ENCODE measurements at places on chromosomes 11 and 22.

GRCh38 chr22:47333625-47334024, 571.2 kb downstream of the TBC1D22A start:
- DNase-seq, result no peak

DNA sequence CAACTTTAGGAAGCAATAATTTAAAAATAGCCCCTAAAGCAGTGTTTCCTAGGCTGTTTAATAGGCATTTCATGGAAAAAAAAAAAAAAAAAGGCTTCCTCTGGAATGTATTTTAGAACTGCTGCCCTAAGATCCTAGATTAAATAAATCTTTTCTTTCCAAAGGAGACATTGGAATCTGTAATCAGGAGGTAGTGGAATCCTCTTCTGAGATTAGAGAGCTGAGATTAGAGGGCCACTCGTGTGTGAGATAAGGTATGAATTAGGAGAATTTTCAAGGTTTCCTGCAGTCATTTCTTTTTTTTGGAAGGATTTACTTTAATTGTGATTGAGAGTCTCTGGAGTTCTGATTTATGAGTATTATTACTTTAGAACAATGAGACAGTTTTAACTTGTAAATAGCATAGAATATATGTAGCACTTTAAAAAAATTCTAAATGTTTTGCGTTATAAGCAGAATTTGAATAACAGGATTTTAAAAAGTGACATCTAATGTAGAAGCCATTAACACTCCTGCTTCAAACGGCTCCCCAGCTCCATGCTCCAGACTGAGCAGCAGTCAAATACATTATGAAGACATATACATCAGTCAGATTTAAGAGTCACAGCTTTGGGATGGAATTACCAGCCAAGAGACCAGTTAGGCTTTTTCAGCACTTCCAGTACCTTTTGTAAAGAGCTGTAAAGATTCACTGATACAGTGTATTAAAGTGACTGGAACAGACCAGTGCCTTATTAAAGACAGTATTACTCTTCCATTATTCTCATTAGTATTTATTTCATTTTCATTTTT, 5.0 kb downstream of the EED start:
- DNase-seq, result no peak

GRCh38 chr22:49789289-49790141, 38.2 kb downstream of the BRD1 start:
- DNase-seq, result no peak

DNA sequence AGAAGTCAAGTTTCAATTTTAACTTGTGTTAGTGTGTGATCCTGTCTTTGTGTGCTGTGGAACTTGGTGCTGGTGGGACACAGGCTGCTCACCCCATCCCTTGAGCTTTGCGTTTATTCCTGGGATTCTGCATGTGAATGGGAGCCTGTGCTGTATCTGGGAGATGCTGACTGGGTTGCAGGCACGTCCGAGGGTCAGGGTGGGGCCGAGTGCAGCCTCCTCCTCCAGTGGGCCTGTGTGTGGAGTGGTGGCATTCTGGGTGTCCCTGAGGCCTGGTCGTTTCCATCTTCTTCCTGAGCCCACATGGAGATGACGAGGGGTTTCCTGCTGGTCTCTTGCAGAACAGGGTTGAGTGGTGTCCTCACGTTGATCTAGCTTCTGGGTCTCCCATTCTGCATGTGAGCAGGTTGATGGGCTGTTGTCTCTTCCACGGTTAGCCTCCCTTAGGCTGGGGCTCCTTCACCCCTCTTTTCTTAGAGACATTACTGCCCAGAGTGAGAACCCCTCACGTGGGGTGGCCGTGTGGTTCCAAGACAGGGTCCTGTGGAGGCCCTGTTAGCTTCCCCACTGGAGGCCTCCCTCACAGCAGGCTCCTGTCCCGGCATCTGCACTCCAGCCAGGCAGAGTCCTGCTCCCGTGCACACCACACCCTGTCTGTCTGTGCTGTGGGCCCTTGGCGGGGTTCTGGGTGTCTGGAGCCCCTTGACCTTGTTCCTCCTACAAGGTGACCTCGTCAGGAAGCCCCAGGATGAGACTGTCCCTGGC, 4.9 kb downstream of the PTDSS2 start:
- DNase-seq, result no peak

DNA sequence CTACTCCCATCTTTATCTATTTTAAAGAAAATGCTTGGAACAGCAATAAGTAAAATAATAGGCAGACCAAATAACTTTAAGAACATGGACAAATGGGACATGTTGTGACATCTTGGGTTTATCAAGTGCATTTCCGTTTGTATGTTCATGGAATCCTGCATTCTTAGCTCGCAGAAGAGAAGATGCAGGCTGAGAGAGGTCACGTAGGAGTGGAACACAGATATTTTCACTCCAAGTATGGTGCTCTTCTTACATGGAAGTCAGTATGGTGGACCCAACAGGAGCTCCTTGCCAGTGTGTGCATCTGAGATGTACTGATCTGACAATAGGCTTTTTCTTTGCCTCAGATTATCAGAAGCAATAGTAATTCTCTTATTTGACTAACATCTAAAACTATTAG, 1.7 kb downstream of the E2F8 start:
- no peak for DNase-seq

- DNase-seq, result no peak
Observed at GRCh38 chr11:83611600-83611999, 325.4 kb upstream of the CCDC90B start.

GRCh38 chr11:124109377-124109776, 5.9 kb upstream of the VWA5A start:
- DNase-seq, result no peak

DNA sequence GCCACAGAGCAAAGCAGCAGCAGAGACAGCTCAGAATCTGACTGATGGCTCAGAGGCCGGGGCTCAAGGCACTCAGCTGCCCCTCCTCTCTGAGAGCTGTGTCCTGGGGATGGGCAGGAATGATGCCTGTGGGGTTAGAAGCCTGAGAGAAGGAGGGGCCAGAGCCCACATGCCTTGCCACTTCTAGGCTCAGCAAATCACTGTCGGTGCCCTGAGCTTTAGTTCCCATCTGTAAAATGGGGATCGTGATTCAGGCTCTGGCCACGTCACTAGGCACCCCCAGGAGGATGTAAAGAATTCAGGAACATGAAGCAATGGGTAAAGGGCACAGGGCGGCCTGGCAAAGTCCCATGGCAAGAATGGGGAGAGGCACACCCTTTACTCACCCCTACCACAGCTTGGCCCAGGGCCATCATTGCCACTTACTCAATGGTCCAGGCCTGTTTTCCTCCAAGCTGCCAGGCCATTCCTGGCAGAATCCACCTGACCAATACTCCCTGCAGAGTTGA, 3.4 kb upstream of the CDC42EP2 start:
- no peak for DNase-seq

GRCh38 chr22:34973926-34974325, 92.0 kb upstream of the ISX start:
- no peak for DNase-seq

- DNase-seq, result no peak
Observed at GRCh38 chr11:27388869-27389268, 25.9 kb upstream of the CCDC34 start.

DNA sequence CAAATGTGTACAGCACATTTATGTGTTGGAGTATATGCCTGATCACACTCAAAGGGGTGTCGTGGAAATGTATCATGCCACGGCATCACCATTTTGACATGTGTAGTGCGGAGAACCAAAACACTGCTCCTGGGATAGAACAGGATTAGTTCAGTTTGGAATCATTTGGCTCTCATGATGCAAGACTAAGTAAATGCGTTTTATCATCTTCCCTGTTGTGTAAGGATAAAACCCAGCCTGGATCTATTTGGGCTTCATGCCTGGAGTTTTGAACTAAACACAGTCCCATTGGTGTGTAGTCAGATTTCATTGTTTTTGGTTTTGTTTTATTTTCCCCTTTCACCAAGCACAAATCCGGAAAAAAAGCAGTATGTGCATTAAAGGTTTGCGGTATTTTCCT, 574.3 kb downstream of the NTM start:
- no peak for DNase-seq

- no peak for DNase-seq
Observed at GRCh38 chr11:12088047-12088481, 22.3 kb upstream of the MICAL2 start.

DNA sequence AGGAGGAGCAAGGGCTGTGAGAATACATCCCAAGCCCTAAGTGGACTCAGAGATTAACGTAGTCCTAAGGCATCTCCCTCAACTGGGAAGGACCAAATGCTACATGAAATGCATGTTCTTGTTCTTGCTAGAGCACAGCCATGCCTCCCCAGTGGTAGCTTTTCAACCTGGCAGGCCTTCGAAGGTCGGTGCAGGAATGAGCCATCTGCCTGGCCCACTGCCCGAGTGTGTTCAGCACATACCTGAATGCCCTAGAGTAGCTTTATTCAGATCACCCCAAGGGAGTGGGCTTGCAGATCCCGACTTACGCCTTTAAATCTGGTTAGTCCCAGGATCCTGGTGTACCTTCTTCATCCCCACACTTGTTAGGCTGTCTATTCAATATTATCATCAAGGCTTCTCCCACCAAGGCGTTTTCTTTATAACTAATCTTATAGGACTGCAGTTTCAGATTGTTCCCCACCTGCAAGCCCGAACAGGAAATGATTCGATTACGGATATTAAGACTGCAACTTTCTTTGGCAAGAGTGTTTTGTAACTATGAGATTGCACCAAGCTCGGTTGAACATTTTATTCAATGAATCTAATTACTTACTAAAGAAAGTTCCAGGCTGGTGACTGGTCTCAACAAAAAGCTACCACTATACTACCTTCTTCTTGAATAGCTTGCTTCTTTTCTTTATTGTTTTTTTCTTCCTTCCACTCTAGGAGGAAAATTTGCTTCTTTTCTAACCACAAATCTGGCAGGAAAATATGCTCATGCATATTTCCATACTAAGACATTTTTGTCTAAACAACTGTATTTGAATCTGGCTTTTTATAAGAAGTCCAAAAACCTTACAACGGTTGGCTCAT, 115.6 kb downstream of the SGSM3 start:
- peak; percentile 79 for DNase-seq

GRCh38 chr11:120714438-120714837, 202.9 kb downstream of the GRIK4 start:
- DNase-seq, result no peak

GRCh38 chr11:72238040-72238450, 5.9 kb downstream of the PHOX2A start:
- DNase-seq, result no peak

GRCh38 chr11:28566339-28567089, 458.3 kb downstream of the METTL15 start:
- peak; percentile 8 for DNase-seq

- DNase-seq, result no peak
Observed at GRCh38 chr11:121372028-121372427, 79.5 kb downstream of the SC5D start.

- no peak for DNase-seq
Observed at GRCh38 chr11:13880634-13881033, 81.9 kb upstream of the SPON1 start.

DNA sequence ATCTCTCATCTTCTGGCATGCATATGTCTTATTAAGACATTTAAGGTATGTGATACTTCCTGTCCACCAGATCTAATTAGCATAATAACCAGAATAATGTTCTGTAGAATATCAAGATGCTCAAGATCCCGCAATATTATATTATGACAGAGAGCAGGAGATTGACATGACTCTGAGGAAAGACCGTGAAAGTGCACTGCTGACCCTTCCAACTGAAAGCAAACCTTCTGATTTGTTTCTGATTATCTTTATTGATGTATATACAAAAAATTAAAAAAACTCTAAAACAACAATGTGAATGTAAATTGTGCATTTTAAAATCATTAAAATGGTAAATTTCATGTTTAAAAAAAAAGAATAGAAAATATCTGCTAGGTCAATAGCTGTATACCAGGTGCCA, 184.4 kb upstream of the TMEM45B start:
- DNase-seq, result no peak

- peak; percentile 48 for DNase-seq
Observed at GRCh38 chr11:101913656-101914055, 1.2 kb upstream of the CEP126 start.

DNA sequence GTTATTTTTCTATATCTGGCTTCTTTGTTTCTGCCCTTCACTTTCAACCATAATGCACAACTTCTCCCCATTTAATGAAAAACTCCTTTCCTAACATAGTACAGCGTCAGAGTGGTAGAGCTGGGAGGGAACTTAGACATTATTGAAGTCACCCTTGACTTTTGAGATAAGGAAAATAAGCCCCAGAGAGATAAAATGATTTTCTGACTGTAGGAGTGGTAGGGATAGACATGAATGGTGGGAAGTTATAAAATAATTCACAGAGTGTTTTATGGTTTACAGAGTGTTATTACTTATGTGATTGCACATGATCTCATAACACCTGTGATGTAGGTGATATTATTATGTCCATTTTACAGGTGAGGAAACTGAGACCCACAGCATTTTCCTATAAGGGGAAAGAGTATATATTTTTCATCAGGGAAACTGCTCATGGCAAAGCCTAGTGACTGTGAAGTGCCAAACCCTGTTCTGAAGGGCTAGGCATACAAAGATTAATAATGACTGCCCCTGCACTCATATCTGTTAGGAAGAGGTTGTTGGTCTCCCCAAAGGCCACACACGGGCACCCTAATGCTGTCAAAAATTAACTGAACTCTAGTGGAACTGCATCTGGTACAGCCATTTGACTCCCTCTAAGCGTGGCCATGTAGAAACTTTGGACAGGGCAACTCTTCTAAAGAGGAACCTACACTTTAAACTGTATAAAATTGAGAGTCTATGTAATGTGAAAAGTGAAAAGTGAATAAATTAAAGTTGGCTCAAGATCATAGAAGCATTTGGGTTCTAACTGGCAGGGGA, 61.1 kb upstream of the PICALM start:
- DNase-seq, result no peak

GRCh38 chr11:66418168-66418985, 2.5 kb upstream of the NPAS4 start:
- DNase-seq, result peak; percentile 95

- no peak for DNase-seq
Observed at GRCh38 chr11:95516175-95516574, 273.4 kb downstream of the FAM76B start.

GRCh38 chr11:95345651-95346050, 114.6 kb upstream of the SESN3 start:
- DNase-seq, result no peak

- DNase-seq, result no peak
Observed at GRCh38 chr11:127056338-127056971, 55.9 kb upstream of the KIRREL3 start.

- DNase-seq, result no peak
Observed at GRCh38 chr11:122089111-122089510, 26.9 kb downstream of the BLID start.

DNA sequence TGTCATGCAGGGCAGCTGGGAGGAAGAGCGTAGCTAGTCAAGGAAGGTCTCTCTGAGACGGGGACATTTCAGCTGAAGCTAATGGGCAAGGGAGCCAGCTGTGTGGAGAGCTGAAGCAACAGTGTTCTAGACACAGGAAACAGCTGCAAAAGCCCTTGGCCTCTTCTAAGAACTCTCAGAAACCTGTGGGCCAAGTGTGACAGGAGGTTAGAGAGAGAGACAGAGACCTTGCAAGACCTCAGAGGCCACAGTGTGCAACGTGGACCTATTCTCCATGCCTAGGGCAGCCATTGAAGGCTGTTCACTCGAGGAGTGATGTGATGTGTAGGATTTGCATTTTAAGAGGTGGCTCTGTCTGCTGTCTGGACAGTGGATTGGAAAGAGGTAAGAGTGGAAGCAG, 48.7 kb upstream of the TNRC6B start:
- no peak for DNase-seq

All from cerebellum (tissue), 4 donors.